IMR-90 (cell line): ENCODE measurements at places on chromosomes 5 and 9. TPM values are rescaled to one million over a fixed set of nuclear protein-coding genes. Genes with fewer than 3 reads are reported as not detected.

DNA sequence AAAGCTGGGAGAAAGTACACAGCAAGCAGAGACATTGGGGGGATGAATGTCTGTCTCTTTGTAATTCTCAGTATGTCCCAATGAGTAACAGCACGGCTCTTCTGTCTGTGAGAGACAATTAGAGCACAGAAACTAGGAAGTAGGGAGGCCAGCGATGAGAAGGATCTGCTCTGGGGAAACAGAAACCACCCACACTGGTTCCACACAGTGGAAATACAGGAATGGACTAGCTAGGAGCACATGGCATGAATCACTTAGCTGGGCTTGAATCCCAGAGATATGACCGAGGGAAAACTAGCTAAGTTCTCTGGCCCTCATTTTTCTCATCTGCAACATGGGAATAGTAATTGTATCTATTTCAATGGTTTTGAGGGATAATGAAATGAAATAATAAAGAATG lies 895.9 kb downstream of the TLE4 start:
- no peaks in the 10 kb centered on the region for H3K4me1 ChIP-seq
- no peaks in the 10 kb centered on the region for H3K27me3 ChIP-seq
- no peaks in the 10 kb centered on the region for H3K36me3 ChIP-seq

- DNase-seq = no peak
- no peak overlapping the region for H3K4me3 ChIP-seq
- H3K4me1 ChIP-seq = no peaks in the 10 kb centered on the region
- H3K27ac ChIP-seq = no peak overlapping the region
- no peaks in the 10 kb centered on the region for H3K36me3 ChIP-seq
Observed at GRCh38 chr5:161400583-161400982, 145.9 kb downstream of the GABRB2 start.

GRCh38 chr9:76887003-76887821 lies 18.7 kb downstream of the PRUNE2 start:
- peaks cover 4% of the 10 kb centered on the region for H3K27me3 ChIP-seq
- H3K4me1 ChIP-seq = no peaks in the 10 kb centered on the region
- no peak overlapping the region for H3K4me3 ChIP-seq
- no peaks in the 10 kb centered on the region for H3K36me3 ChIP-seq
- DNase-seq = no peak

- H3K36me3 ChIP-seq = no peaks in the 10 kb centered on the region
- peaks cover 25% of the 10 kb centered on the region for H3K27me3 ChIP-seq
- no peak for DNase-seq
- no peak overlapping the region for H3K4me3 ChIP-seq
- no peaks in the 10 kb centered on the region for H3K4me1 ChIP-seq
Observed at GRCh38 chr9:126111556-126111955, 215.1 kb upstream of the MVB12B start.

DNA sequence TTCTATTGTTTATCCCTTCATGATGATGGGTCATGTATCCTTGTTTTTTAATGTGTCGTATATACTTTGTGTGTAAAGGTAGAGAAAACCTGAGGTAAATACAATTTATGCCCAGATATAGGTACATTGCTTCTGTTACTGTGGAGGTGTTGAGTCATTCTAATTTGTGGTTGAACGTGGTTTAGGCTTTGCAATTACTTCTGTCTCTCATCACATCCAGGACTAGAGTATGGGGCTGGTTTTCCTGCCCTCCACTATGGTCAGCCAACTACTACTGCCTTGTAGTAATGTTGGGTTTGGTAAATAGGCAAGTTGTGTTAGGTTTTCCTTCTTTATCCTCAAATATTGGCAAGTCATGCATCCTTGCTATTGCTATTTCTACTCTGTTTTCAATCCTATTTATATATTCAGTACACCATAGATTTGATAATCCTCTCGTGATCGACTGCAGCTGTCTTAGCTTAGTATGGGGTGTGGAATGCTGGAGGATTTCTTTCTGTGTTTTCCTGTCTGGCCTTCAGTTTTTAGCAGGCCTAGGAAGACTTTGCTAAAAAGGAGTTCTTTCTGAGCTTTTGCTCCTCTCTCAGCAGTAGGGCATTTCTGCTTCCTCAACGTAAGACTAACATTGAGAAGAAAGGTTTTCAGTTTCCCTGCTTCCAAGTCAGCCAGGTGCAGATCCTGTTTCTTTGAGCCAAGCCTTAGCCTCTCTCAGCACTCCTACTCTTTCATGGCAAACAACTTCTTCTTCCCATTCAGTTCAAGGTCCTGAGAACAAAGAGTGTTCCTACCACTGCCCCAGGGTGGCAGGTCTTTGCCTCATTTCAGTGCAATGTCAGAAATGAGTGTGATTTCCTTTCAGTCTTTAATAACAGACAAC lies 844.4 kb upstream of the CDH18 start:
- no peak overlapping the region for H3K27ac ChIP-seq
- no peaks in the 10 kb centered on the region for H3K36me3 ChIP-seq
- no peaks in the 10 kb centered on the region for H3K27me3 ChIP-seq
- H3K4me1 ChIP-seq = no peaks in the 10 kb centered on the region

The THG1L gene
- 20.4 and 32.5 TPM in 2 replicates for total RNA-seq
